ENCODE measurements at places on chromosomes 13 and 19. TPM values are rescaled to one million over a fixed set of nuclear protein-coding genes. Genes with fewer than 3 reads are reported as not detected.

The ZNF625 gene
- total RNA-seq: 5.0 TPM

The FCER2 gene
- not detected for total RNA-seq

The KHSRP gene
- total RNA-seq: 320 TPM

The AP2S1 gene
- total RNA-seq: 114 TPM

The ZNF20 gene
- 2.8 TPM for total RNA-seq

The DACT3 gene
- total RNA-seq: 0.34 TPM

The PBX4 gene
- total RNA-seq: 26.0 TPM

The ZNF256 gene
- total RNA-seq: 4.6 TPM

The DNAJC15 gene
- total RNA-seq: 18.2 TPM

The ATP4A gene
- total RNA-seq: not detected

The AKAP8L gene
- total RNA-seq: 76.6 TPM

The ZFP36 gene
- 74.0 TPM for total RNA-seq

The CDKN2D gene
- 55.1 TPM for total RNA-seq

The CYP2A6 gene
- not detected for total RNA-seq

The DAND5 gene
- not detected for total RNA-seq

The PTGIR gene
- total RNA-seq: 29.1 TPM

The YJEFN3 gene
- 9.5 TPM for total RNA-seq

The ZNF548 gene
- 19.9 TPM for total RNA-seq

The ZNF69 gene
- total RNA-seq: 6.0 TPM

The SLC15A1 gene
- total RNA-seq: not detected

The ZNF540 gene
- total RNA-seq: 0.41 TPM

The NALCN gene
- total RNA-seq: not detected

The DIRAS1 gene
- total RNA-seq: 0.23 TPM

The POU2F2 gene
- total RNA-seq: 28.1 TPM

The ZNF790 gene
- total RNA-seq: 6.3 TPM

The CPB2 gene
- total RNA-seq: not detected

The SPIB gene
- total RNA-seq: 0.68 TPM

The SETDB2 gene
- total RNA-seq: 15.2 TPM

The KCTD15 gene
- 5.4 TPM for total RNA-seq

The ELANE gene
- not detected for total RNA-seq

The ARHGAP45 gene
- total RNA-seq: 402 TPM

The ZNF534 gene
- not detected for total RNA-seq

The JUNB gene
- 101 TPM for total RNA-seq

The RTBDN gene
- not detected for total RNA-seq

The UNC13A gene
- total RNA-seq: 0.07 TPM

The LSM7 gene
- total RNA-seq: 150 TPM

The ZGLP1 gene
- total RNA-seq: 2.4 TPM

The MYO1F gene
- 385 TPM for total RNA-seq

The LACC1 gene
- 0.45 TPM for total RNA-seq

The CEACAM7 gene
- total RNA-seq: not detected

The SLC10A2 gene
- total RNA-seq: not detected

The HSH2D gene
- 48.0 TPM for total RNA-seq

The ATP13A1 gene
- 89.3 TPM for total RNA-seq

The SERTM1 gene
- total RNA-seq: not detected

The CLEC17A gene
- not detected for total RNA-seq

The IRGC gene
- total RNA-seq: not detected

The RAP2A gene
- 30.7 TPM for total RNA-seq

The FKRP gene
- 20.6 TPM for total RNA-seq

The KCNN4 gene
- total RNA-seq: 39.9 TPM

The POGLUT2 gene
- 14.0 TPM for total RNA-seq

The URAD gene
- total RNA-seq: not detected

The C19orf12 gene
- 45.8 TPM for total RNA-seq

The B3GNT8 gene
- total RNA-seq: 2.8 TPM
